HFFc6 (cell line): ENCODE measurements at places on chromosomes 5 and 9. TPM values are rescaled to one million over a fixed set of nuclear protein-coding genes. Genes with fewer than 3 reads are reported as not detected.
A peak's percentile ranks its signal among the peaks of the same experiment; 100 is the strongest.

The CENPP gene
- 3.9 to 6.0 TPM (median 5.2 TPM) in 3 replicates for total RNA-seq

The SNX24 gene
- total RNA-seq: 19.7 to 22.3 TPM (median 20.2 TPM) in 3 replicates

The MYOZ3 gene
- not detected in 2 replicates for total RNA-seq

The ARL15 gene
- 9.8 and 11.5 TPM in 2 replicates for total RNA-seq

The FRRS1L gene
- not detected in 3 replicates for total RNA-seq

The MLANA gene
- not detected in 3 replicates for total RNA-seq

The SPINK6 gene
- not detected in 3 replicates for total RNA-seq

The RNF38 gene
- total RNA-seq: 14.5 and 19.3 TPM in 2 replicates

The FCN2 gene
- not detected in 3 replicates for total RNA-seq

GRCh38 chr9:85167146-85167545, 497.6 kb downstream of the NTRK2 start:
- DNase-seq: no peak

DNA sequence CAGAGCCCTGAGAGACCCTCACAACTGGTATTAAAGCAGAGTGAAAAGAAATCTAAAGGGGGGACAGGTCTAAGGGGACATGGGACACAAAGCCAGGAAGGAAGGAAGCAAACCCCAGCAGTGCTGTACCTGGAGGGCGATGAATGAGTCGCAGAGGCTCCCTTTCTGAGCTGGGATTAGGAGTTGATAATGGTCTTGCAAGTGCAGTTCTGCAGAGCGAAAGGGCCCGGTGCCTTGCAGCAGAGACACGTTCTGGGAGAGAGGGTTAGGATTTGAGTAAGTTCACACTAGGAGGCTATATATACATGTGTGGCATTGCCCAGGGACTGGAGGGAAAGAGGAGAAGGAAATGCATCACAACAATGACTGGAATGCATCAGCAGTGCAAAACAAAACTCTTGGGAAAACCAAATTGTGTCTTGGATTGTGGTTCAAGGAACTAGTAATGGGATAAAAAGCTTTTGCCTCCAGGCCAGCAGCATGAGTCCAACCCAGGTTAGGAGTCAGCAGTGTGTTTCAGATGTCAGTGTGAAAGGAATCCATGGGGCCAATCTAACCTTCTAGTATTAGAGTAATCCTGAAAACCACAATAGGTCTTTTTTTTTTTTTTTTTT, 38.8 kb upstream of the LIFR start:
- peak; percentile 76 for DNase-seq

GRCh38 chr9:90078988-90079421, 474.2 kb downstream of the GADD45G start:
- DNase-seq: no peak

DNA sequence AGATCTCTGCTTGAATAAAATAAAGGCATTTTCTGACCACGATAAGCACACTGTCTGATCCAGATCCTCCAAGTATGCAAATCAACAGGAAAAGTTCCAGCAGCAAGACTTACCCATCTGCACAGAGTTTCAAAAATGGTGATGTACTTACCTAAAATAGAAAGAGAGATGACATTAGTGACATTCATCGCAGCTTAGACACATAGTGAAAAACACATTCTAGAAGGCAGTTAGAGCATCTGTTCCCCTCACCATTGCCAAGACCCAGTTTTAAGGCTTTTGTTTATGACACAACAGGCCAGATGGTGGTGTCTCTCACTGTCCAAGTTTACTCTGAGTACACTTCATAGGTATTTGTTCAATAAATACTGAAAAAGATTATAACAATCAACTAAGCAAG, 207.7 kb downstream of the PDE4D start:
- DNase-seq: no peak

DNA sequence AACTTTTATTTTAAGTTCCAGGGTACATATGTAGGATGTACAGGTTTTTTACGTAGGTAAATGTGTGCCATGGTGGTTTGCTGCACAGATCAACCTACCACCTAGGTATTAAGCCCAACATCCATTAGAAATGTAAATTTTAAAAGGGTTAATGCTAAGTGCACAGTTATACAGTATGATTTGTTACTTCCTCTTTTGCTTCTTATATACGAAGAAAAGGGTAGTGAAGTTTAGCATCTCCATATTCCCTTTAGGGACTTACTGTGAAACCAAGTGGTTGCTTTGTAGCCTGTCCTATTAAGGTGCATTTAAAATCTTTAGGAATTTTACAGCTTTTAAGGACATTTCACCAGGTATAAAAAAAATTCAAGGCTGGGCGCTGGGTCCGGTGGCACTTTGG, 46.4 kb downstream of the RBM27 start:
- no peak for DNase-seq

DNA sequence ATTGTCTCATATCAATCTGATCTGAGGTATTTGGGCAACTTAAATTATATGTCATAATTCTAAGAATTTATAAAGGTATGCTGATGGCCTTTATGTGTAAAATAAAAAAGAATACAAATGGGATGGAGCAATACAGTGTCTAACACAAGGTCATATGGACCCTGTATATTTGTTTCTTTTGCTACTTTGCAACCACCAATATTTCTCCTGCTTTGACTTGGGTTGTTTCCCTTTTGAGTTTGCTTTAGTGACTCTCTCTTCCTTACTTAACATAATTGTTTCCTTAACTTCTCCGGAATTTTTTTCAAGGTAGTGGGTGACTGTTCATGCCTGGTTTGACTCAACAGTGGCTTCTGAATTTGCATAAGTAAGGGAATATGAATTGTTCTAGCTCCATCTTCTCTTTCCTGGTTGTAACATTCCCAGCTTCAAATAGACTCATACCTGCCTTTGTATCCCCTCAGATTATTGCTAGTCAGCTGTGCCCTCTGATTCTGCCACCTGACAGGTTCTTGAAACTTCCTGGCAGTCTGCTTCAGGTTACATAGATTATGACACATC, 30.2 kb upstream of the ANXA1 start:
- no peak for DNase-seq

- DNase-seq: no peak
These were observed 16.1 kb upstream of the CMBL start for GRCh38 chr5:10323588-10324488.

DNA sequence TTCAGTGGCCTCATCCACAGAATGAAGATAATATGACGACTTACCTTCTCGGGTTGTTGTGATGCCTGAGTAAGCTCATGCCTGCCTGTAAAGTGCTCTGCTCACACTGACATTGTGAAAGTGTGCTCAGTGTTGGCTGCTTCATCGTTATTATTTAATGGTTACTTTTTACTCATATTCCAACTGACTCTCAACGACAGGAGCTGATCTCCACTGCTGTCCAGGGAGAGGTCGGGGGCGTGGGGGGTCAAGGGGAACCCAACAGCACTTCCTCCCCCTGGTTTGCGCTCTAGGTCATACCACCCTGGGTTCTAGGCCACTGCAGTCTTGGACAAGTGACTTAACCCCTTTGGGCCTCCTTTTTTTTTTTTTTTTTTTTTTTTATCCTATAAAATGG, 52.9 kb upstream of the ANGPTL2 start:
- no peak for DNase-seq

GRCh38 chr9:82117026-82117811, 128.6 kb downstream of the SPATA31D1 start:
- DNase-seq: no peak

DNA sequence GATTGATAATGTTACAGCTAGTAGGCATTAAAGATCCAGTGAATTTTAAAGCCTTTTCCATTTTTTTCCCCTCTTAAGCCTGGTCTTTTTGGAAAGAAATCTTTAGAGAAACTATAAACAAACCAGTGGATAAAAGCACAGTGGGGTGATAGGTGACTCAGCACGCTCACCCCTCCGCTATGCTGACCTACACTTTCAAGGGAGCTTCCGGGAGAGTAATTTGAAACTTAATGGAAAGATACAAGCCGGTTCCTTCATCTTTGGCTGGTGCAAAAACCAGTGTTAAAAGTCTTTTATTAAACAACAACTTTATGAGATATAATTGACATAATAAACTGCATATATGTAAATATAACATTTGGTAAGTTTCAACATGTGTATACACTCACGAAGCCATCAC, 27.0 kb upstream of the ALDOB start:
- peak; percentile 68 for DNase-seq

DNA sequence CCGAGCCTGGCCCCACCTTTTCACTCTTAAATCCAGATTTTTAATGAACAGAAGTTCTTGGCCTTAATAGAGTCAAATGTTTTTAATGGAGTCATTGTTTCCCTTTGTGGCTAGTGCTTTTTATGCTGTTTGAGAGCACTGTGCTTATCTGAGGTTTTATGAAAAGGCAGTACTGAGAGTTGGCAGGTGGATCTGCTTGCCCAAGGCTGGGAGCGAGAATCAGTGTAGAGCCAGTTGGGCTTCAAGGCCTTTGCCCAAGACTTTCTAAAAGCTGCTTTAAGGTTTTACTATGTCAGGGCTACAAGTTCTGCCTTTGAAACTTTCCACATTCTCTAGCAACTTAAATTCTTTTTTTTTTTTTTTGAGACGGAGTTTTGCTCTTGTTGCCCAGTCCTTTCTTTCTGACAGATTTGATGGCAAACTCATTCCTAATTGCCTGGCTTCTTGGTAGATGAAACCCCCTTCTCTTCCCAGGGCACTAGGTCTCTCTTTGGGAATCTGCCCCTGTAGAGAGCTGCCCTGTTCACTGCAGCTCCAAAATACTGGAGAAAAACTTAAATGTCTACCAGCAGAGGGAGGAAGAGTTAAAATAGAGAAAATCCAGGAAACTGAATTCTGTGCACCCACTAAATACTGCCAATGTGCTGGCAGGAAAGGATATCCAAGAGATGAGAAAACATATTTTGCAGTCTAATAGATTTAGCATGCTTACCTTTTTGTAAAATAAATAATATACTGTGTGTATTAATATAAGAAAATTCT, 36.9 kb upstream of the CDK20 start:
- peak; percentile 20 for DNase-seq

DNA sequence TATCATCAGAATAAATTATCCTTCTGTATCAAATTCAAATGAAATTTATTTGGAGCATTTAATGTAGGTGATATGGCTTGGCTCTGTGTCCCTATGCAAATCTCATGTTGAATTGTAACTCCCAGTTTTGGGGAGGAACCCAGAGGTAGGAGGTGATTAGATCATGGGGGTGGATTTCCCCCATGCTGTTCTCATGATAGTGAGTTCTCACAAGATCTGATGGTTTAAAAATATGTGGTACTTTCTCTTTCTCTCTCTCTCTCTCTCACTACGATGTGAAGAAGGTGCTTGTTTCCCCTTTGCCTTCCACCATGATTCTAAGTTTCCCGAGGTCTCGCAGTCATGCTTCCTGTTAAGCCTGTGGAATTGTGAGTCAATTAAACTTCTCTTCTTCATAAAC, 678.4 kb upstream of the RGMB start:
- DNase-seq: no peak

DNA sequence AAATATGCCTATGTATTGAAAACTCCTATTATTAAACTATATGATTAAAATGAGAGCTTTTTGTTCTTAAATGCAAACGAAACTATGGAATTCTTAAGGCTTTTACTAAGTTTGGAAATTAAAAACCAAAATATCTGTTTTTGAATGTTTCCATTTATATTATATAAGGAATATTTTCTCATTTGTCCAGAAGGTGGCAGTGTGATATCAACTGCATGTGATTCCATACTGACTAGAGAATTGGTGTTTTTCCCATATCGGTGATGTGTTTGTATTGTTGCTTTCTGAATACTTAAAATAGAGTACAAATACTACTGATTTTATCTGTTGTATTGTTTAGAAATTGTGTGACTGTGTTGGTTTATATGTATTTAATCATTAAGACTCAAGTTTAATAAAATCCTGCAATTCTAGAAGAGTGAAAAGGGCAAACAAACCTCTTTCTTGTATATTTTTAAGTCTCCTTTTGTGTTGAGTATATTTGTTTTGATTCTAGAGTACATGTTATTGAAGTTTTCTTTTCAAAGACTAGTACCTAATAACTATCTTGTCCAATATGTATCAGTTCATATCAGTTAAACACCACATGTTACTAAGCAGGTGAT, 320.8 kb downstream of the CCDC171 start:
- peak; percentile 53 for DNase-seq

GRCh38 chr9:83484990-83485389, 53.2 kb downstream of the FRMD3 start:
- no peak for DNase-seq

- no peak for DNase-seq
These were observed 1048.7 kb upstream of the WWC1 start for GRCh38 chr5:167242701-167243100.

GRCh38 chr5:125295405-125295872, 549.0 kb upstream of the ZNF608 start:
- DNase-seq: peak; percentile 9

DNA sequence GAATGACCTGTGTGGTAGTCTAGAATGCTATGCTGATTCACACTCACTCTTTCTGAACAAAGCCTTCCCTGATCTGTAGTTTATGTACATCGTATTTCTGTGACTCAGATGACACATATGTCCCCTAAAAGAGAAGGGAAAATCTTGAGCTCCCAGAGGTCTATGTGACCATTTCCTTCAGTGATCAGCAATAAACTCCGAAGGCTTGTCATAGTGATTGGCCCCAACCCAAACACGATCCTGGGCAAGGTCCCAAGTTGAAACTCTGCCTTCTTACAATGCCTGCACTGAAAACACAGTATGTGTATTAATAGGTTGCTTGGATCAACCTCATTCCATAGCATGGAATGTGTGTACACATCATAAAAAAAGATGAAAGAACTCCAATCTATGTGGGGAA, 685.8 kb downstream of the MAT2B start:
- no peak for DNase-seq

GRCh38 chr9:107439991-107440456, 49.5 kb downstream of the KLF4 start:
- no peak for DNase-seq

DNA sequence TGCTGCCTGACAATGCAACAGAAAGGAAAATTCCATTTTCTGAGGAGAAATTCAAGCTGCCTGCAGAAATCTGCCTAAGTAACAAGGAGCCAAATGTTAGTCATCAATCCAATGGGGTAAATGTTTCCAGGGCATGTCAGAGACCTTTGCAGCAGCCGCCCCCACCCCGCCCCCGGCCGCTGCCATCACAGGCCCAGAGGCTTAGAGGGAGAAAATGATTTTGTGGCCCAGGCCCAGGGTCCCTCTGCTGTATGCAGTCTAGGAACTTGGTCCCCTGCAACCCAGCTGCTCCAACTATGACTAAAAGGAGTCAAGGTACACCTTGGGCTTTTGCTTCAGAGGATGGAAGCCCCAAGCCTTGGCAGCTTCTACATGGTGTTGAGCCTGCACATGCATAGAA, 45.0 kb downstream of the VLDLR start:
- DNase-seq: no peak

- no peak for DNase-seq
These were observed 33.7 kb downstream of the SAXO1 start for GRCh38 chr9:18999173-18999785.

DNA sequence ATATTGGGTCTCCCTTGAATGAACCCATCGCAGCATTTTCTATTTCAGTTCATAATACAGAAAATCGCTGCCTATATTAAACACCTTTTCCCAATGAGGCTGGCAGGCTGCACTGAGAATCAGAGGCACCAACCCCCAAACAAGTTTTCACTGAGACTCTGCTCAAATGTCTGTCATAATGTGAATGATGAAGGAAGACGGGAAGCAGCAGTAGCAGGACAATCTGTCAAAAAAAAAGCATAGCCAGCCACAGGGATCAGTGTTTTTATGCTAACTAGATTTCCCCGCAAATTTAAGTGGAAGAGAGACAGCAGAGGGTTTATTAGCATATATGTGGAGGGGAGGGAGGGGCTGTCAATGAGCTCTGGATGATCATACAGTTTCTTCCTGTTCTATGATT, 162.7 kb upstream of the PDE4D start:
- no peak for DNase-seq
